ENCODE measurements at places on chromosomes 4 and X.

DNA sequence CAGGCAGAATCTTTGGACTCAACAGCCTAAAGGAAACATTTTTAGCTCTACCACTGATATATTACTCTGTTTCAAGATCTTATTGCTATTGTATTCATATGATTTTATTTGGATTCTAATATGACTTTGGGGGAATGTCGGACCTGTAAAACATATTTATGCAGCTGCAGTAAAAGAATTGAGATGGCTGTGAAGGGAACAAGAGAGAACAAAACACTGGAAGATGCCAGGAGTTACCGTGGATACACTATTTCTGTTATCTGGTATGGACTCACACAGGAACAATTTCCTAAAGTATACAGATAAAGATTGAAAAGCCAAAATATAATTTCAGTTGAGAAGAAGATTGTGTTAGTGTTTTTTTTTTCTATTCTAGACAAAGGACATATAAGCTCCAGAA is 113.0 kb upstream of the DCLK2 start:
- DNase-seq = no peak

GRCh38 chr4:124234771-124235170 is 477.8 kb downstream of the ANKRD50 start:
- no peak for DNase-seq

DNA sequence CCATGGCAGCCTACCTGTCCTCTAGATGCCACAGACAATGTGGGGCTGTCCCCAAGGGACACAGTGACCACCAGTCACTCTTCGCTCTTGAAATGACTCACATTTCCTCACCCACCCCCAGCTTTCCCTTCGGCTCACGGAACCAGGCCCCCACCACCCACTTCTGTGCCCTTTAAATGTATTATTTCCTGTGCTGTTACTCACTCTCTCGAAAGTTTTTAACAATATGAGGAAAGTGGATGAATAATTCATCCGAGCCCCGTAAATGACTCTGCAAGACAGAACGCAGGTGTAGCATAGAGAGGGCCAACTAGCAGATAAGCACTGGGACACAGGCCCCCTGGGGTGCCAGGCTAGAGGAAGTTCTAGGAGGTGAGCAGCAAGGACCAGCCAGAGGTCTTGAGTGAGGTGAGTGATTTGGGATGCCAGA is 179.5 kb upstream of the TBL1X start:
- DNase-seq = no peak

DNA sequence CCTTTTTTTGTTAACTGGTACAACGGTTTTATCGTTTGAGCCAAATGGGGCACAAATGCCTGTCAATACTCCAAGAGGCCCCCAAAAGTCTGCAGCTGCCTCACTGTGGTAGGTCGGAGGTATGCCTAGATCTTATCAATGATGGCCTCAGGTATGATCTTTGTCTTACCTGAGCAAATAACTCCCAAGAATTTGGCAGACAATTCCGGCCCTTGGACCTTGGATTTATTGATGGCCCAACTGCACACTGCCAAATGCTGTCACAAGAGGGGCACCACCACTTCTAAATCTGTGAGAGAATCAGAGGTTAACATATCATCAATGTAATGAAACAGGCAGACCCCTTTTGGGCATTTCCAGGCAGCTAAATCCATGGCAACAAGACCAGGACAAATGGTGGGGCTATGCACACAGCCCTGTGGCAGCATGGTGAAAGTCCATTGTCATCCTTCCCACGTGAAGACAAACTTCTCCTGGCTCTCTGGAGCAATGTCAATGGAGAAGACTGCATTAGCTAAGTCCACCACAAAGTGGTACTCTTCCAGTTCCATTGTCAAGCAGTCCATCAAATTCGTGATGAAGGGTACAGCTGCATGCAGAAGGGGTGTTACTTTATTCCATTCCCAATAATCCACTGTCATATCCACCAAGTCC is 28.6 kb downstream of the CXCL13 start:
- DNase-seq = no peak

GRCh38 chr4:304969-305680 is at the start of gene ZNF732:
ZNF732 (minus strand) TSS chr4:305474; CDS start chr4:305310, 164 bp downstream.
- DNase-seq = no peak

DNA sequence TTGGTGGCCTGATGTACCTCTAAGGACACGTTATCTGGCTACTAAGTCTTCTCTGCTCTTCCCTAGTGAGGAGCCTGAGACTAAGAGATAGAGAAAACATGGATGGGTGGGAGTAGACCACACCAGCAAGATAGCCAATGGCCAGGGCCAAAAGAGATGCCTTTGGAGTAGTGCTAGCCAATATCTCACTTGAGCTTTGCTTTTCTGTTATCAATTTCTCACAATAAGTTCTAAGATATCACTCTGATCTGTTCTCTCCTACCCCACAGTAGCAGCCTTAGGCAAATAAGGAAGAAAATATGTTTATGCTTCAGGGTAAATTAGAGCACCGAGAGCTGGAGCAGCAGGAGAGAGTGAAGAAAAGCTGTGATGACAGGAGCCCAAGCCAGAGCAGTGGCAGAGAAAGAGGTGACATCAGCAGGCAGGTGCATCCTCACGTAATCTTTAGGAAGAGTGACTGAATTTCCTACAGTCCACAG is 343.9 kb upstream of the NOCT start:
- DNase-seq = no peak

GRCh38 chr4:125519371-125520146 is 204.8 kb downstream of the FAT4 start:
- no peak for DNase-seq

- no peak for DNase-seq
These were observed 73.1 kb downstream of the MAML3 start for GRCh38 chr4:140080883-140081282.

DNA sequence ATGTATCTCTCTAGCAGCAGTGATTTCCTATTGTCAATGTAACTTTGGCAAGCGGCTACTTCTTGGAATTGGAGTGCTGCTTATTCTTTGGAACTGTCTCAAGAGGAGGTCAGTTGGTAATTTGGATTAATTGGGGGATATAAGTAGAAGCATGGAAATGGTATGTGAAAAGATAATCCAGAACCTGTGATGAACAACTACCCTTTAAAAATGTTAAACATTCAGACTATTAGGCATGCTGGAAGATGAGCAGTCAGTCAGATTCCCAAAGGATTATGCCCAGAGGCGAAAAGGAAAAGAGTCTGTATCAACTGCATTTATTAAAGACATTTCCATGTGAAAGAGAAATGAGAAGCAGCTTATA is 62.5 kb downstream of the SEC24D start:
- no peak for DNase-seq

DNA sequence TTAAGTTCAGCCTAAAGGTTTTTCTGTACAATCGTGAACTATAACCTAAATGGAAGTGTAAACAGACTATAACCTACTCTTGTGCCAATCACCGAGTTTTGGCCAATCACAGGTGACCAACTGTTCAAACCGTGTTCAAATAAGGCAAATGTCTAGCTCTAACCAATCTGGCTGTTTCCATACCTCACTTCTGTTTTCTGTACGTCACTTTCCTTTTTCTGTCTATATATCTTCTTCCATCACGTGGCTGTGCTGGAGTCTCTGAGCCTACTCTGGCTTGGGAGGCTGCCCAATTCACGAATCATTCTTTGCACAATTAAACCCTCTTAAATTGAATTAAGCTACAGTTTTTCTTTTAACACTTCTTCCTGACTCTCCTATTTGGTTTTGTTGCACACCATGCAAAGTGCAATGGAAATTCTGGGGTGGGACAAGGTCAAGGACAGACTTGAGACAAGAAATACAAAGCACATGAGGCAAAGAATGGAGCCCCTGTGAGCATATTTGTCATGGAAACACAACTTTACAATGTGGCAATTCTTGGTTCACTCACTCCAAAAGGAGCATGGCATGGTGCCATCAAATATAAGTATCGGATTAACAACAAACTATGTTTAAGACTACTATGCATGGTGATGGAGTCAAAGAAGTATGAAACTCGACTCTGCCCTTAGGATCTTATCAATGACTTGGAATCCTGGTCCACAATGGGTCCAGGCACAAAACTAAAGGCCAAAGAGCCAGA is 115.7 kb upstream of the FAM9B start:
- no peak for DNase-seq

- no peak for DNase-seq
These were observed 31.8 kb upstream of the MAGEB10 start for GRCh38 chrX:27775984-27776383.

GRCh38 chrX:51954592-51954991 is 61.2 kb downstream of the MAGED1 start:
- no peak for DNase-seq

DNA sequence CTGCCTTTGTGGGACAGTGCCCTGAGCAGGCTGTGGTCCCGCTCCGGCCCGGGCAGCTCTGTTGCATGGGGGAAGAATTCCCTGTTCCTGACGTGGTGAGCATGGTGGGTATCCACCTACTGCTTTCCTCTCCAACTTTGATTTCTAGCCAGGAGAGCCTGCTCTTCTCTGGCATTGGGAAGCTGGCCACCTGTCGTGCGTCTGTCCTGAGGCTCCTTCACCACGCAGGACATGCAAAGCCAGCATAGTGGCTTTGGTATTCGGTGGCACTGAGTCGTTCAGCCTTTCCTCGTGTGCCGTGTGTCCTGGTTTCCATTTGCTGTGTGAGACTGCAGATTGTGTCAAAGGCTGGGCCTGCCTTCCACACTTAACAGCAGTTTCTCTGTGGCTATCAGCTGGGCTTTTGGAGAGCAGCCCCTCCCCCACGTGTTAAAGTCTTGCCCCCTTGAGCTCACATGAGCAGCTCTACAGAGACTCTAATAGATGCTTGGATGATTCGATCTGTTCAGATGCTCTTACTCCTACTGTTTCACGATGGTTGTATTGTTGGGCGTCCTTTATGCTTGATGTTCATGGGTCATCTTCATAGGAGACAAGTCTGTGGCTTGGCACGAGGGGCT is 46.3 kb upstream of the CLCN4 start:
- no peak for DNase-seq

DNA sequence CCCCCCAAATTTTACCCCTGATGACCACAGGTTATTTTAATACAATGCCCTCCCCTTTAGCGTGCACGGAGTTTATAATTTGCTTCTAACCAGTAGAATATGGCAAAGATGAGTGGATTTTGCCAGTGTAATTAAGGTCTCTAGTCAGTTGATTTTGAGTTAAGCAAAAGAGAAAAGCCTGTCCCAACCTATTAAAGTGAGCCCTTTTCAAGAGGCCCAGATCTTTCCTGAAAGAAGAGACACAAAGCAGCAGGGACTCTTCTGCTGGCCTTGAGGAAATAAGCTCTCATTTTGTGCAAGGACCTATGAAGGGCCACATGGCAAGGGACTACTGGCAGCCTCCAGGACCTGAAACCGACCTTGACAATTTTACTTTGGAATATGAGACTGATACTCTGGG is 61.9 kb upstream of the GABRG1 start:
- no peak for DNase-seq

- DNase-seq = no peak
These were observed 109.2 kb downstream of the GUCY2F start for GRCh38 chrX:109372716-109373115.

- DNase-seq = no peak
These were observed 22.4 kb downstream of the HPRT1 start for GRCh38 chrX:134482371-134482770.

DNA sequence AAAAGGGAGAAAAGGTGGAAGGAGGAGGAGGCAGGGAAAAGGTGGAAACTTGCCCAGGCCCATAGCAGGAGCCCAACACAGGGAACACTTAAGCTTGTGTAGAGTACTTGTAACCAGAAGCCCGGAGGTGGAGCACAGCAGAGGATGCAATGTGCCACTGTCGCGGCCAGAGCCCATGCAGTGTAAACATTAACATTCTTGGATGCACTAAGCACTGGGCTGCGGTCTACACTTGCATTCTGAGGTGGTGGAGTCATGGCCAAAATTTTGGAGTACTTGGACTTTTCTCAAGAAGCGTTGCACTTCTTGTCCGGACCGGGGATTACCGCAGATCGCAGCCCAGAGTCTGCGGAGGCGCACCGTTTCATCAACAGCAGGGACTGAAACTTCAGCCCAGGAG is 4.5 kb upstream of the RHOXF1 start:
- no peak for DNase-seq

DNA sequence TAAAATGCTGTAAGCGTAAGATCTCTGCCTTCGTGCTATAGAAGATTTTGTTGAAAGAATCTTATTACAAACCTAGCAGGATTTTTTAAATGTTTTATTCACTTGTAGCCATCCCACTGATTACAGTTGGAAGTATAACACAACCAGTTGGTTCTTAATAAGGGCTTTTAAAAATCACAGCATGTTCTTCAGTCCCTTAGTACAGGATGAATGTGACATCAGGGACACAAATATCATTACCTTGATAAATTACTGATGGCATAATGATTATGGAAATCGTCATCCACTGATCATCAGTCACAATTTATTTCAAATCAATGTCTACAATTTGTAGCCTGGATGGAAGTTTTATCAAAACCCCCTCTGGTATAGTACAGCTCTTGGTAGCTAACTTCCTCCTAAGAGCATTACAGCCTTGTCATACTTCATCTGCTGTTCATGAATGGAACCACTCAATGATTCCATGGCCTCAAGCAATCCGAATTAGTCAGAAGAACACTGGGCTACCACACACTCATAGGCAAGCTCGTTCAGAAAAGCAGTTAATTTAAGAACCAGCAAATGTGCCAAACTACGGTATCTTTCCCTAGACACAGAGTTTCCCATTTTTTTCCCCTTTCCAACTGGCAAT is 389.2 kb upstream of the TENM3 start:
- no peak for DNase-seq

DNA sequence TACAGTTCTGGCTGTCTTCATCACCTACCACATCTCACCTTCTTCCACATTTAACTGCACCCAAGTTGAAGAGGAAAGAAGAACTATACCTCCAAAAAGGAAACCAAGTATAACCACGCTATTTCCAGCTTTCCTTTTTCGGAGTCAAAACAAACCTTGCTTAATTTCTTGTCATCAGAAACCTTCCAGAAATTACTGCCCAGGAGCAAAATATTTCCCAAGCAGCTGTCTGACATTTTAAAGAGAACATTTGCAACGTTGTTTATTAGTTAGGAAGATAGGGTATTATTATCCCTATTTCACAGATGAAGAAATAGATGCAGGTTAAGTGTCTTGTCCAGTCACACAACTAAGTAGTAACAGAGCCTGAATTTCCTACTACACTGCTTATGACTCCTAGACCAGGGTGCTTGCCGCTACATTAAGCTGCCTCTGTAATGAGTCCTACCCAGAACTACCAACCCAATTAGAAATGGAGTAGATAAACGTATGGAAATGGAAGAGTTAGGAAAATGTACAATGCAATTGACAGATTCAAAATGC is 2.2 kb upstream of the ACSL4 start:
- no peak for DNase-seq

GRCh38 chr4:1472148-1472797 is 66.0 kb upstream of the NKX1-1 start:
- no peak for DNase-seq

DNA sequence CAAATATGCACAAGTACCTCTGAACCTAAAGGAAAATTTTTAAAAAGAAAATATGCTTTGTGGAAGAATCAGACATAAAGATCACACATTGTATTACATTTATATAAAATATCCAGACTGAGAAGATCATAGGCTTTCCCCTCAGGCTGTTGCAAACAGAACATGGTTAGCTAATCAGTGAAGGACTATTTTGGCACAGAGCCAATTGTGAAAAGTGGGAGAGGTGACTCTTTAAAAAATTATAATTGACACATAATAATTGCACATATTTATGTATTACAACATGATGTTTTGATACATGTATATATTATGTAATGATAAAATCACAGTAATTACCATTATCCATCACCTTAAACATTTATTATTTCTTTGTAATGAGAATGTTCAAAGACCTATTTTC is 44.1 kb upstream of the FOXR2 start:
- no peak for DNase-seq

GRCh38 chrX:100600758-100601157 is 16.0 kb downstream of the TNMD start:
- no peak for DNase-seq

Data from cortex of kidney (tissue), 1 donor.